A549 treated with GW870086 at 1 μM for 4 hours (cell line): ENCODE measurements at places on chromosomes 11 and 22. TPM values are rescaled to one million over a fixed set of nuclear protein-coding genes. Genes with fewer than 3 reads are reported as not detected.

Gene OR2AG1
- total RNA-seq, result not detected in 5 replicates

Gene F2
- 1.9 to 2.6 TPM (median 2.2 TPM) in 5 replicates for total RNA-seq

Gene SEC14L6
- not detected in 5 replicates for total RNA-seq

Gene SF1
- total RNA-seq, result 160 to 206 TPM (median 161 TPM) in 5 replicates

Gene HBE1
- 0.38 TPM in 1 of 5 replicates, not detected in the others for total RNA-seq

Gene RASSF10
- 1.9 to 2.5 TPM (median 2.3 TPM) in 5 replicates for total RNA-seq
